ENCODE measurements at places on chromosomes 1 and 21.

GRCh38 chr1:178928976-178929375, 58.1 kb upstream of the ANGPTL1 start:
- DNase-seq, result no peak

GRCh38 chr1:68442822-68443556, 6.8 kb downstream of the RPE65 start:
- DNase-seq, result peak; percentile 44

DNA sequence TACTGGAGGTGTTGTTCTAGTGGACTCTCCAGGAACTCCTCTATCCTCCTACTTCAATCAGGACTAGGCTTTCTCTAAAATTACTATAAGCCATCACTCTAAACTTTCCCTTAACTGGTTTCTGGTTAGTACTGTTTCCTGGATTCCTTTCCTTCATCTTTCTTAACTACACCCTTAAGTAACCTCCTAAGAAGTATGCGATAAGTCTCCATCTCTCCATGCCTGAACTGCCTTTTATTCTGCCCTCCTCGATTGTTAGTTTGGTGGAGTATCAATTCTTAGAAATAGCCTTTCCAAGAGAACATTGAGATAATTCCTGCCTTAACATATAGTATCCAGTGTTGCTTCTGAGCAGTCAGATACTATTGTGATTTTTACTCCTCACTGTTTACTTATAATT, 162.9 kb upstream of the PDE4B start:
- DNase-seq, result no peak

DNA sequence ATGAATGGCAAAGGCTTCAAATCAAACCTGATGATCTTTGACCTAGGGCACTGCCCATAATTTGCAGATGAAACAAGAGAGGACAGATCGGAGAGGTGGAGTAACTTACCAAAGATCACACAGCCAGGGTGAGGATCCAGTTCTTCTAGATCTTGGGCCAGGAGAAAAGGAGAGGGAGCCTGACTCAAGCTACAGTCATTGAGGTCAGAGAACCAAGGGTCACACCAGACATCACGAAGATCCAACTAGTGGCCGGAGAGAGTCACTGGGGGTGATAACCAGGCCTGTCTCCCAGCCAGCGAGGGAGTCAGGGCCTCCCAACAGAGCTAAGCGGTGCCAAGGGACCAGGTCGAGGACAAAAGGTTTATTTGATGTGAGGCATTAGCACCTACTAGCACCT, 115.0 kb downstream of the RIPK4 start:
- no peak for DNase-seq

DNA sequence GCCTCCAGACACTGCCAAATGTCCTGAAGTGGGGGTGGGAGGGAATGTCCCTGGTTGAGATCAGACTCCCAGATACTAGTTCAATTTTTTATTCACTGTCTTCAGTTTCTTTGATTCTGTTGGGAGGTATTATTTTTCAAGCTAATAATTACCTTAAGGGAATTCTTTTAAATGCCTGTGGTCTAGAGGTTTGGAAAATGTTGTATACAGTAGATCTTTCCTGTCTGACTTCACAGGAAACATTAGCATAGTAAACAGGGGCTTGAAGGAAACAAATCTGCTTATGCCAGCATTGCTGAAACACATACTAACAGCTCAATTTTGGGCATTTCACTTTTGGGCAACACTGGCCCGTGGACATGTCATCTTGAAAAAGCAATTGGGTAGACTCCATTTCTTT, 84.3 kb upstream of the HP1BP3 start:
- DNase-seq, result no peak

- no peak for DNase-seq
Measured at GRCh38 chr1:208538078-208538477, 293.9 kb upstream of the PLXNA2 start.

DNA sequence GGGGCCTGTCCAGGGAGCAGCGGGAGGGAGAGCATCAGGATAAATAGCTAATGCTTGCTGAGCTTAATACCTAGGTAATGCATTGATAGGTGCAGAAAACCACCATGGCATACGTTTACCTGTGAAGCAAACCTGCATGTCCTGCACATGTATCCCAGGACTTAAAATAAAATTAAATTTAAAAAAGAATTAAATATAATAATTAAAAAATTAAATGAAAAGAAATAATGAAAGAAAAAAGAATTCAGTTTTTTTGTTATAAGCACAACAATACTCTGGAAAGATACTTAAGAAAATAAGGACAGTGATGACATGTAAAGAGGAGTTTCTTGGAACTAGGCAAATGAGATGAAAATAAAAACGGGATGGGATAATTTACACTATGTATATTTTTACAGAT, 386.2 kb downstream of the LRRIQ3 start:
- no peak for DNase-seq

GRCh38 chr1:51861669-51862068, 16.9 kb downstream of the NRDC start:
- no peak for DNase-seq

DNA sequence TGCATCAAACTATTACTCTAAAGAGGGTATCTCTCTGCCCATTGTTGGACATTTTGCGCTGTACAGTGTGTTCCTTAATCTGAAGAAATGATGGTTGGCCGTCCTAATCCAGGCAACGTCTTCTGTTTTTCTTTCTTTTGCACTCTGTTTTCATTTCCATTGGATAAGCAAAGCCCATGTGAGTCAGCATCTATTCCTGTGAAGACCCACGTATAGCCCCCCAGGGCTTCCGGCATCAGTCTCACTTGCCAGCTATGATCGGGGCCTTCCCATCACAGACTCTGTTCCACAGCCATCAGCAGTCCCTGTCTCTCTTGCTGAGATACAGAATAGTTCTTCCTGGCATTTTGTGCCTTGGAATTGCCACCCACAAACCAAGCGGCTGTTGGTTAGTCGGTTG, 29.2 kb upstream of the BRDT start:
- DNase-seq, result no peak

DNA sequence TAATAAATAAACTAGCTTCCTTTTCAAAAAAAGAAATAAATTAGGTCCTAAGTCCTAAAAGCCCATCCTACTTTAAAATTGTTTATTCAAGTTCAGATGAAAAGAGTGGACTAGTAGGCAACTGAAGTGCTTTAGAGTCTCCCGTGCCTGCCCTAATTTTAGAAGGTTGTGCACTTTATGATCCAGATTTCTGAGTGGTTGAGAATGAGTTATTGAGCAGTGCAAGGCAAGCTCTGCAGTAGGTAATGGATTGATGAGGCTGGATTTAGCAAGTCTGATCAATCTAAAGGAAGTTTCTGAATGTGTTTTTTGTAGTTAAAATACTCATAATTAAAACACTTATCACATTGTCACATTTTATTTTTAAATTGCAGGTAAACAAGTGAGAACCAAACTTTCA, 13.0 kb downstream of the GGPS1 start:
- no peak for DNase-seq

DNA sequence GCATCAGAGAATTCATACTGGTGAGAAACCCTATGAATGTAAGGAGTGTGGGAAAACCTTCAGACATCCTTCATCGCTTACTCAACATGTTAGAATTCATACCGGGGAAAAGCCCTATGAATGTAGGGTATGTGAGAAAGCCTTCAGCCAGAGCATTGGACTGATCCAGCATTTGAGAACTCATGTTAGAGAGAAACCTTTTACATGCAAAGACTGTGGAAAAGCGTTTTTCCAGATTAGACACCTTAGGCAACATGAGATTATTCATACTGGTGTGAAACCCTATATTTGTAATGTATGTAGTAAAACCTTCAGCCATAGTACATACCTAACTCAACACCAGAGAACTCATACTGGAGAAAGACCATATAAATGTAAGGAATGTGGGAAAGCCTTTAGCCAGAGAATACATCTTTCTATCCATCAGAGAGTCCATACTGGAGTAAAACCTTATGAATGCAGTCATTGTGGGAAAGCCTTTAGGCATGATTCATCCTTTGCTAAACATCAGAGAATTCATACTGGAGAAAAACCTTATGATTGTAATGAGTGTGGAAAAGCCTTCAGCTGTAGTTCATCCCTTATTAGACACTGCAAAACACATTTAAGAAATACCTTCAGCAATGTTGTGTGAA, 12.8 kb downstream of the ZFP69B start:
- no peak for DNase-seq

- DNase-seq, result peak; percentile 84
Measured at GRCh38 chr1:39398278-39399021, 93.0 kb upstream of the BMP8A start.

- DNase-seq, result peak; percentile 87
Measured at GRCh38 chr1:966704-967300, 520 bp downstream of the PLEKHN1 start.

DNA sequence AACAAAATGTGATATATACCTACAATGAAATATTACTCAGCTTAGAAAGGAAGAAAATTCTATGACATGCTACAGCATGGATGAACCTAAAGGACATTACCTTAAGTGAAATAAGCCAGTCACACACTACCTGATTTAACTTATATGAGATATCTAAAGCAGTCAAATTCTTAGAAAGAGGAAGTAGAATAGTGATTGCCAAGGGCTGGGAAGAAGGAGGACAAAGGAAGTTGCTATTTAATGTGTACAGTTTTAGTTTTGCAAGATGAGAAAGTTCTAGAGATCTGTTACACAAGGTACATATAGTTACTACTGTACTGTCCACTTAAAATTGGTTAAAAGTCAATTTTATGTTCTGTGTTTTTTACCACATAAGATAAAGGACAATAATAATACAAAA, 87.5 kb upstream of the KCTD3 start:
- DNase-seq, result no peak

DNA sequence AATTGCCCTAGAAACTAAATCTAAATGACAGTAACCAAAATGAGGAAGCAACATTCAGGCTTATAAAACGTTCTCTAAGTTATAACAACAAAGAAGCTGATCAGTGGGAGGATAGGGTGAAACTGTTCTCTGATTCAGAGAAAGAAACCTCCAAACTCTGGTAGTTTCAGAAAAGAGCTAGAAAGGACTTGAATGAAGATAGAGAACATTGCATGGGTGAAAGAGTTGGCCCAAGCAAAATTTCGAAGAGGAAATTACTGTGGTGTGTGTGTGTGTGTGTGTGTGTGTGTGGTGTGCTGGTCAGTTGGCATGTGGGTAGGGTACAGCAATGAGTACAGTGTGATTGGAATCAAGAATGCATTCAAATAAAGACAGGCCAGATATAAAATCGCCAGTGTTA, 16.5 kb upstream of the SPAG17 start:
- DNase-seq, result no peak

GRCh38 chr1:167936930-167937708, at the start of gene MPC2:
TSS of gene MPC2 (minus strand) at chr1:167937072. CDS start at chr1:167935841, 1,231 bp downstream.
- peak; percentile 78 for DNase-seq

DNA sequence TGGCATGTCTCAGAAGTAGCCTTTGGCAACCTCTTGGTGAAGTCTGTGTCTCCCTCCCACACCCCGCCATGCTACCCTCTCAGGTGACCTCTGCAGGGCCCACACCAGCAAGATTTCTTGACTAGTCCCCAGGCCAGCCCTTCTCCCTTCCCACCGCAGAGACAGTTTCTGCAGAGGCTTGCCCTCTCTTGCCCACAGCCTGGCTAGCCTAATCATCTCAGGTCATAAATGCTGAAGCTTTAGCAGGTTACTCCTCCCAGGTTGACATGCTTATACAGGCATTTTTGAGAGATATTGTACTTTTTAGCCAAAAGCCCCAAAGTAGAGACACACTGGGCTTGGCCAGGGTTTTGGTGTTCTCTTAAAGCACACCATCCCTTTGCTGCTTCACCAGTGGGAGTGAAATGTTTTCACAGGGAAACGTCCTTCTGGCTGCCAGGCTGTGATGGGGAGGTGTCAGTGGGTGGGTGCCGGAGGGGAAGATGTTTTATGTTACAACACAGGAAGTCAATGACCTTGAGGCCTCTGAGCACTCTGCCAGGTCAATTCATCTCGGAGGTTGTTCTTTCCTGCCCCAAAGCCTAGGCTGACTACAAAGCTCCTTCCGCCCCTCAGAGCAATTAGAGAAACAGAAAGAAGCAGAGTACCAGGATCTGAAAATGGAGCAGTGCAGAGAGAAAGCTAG, 58.5 kb downstream of the STYXL2 start:
- DNase-seq, result no peak

DNA sequence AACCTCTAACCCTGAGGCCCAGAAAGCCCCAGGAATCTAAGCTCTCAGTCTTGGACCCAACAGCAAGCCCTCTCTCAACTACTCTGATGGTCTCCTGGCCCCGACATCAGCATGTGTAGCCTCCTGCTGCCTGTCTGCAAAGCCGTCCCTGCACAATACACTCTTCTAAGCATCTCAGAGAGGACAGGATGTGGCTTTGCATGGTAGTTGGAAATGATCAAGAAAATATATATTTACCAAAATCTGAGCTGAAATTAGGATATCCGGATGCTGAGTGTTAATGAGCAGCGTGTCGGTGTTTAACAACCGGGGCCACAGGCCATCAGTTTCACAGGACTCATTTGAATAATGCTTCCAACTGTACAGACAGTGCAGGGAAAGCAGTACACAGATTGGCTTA, 59.1 kb upstream of the SIM2 start:
- DNase-seq, result no peak

GRCh38 chr1:36382231-36382630, 3.5 kb downstream of the STK40 start:
- no peak for DNase-seq

DNA sequence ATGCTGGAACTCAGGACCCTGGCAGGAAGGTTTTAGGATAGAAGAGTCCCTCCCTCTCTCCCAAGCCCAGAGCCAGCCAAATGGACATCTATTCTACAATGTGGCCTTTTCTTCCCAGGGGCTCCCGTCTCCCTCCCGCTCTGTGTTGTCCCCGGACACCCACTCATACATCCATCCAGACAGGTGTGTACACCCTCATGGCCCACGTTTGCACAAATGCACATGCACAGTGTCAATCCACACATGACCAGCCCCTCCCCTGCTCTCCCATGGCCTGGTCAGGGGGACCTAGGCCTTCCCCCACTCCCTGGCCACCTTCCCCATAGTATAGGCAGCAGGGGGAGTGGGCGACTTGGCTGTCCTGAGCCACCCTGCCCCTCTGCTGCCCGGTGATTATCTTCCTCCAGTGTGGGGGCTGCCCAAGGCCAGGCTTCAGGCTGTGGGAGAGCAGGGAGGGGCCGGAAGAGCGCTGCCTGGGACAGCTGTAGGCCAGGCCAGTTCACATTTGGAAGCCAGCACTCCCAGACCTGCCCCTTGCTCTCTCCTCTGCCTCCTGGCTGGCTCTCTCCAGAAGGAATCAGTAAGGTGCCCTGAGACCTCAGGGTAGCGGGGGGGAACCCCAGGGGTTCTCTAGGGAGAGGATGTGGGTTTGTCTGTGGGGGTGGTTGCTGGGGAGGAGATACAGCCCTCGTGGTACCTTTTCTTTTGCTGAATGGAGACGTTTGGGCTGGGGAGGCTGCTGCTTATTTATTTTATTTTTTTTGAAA, 4.1 kb upstream of the PTPN7 start:
- DNase-seq, result no peak

GRCh38 chr1:3497521-3497920, 43.1 kb downstream of the ARHGEF16 start:
- DNase-seq, result no peak
